ENCODE measurements at places on chromosomes 7 and 10.

DNA sequence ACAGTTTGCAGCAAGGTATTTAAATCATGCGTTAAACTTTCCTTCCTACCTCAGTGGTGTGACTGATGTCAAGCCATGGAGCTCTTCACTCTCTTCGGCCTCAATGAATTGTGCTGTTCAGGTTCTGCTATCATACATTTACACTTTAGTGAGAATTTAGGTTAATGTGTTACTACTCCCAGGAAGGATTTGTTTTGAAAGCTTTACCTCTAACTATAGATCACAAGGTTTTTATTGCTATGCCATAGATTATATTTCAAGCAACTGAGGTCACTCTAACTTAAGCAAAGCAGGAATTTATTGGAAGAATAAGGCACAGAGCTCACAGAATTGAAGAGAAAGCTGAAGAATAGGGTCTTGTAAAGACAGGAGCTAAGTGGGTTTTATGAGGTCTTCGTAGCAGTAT is 11.0 kb upstream of the ADD3 start:
- DNase-seq = no peak

- no peak for DNase-seq
Observed at GRCh38 chr7:142030848-142031247, 35.2 kb downstream of the MGAM start.

- DNase-seq = no peak
Observed at GRCh38 chr7:113142385-113143119, 24.2 kb upstream of the SMIM30 start.

DNA sequence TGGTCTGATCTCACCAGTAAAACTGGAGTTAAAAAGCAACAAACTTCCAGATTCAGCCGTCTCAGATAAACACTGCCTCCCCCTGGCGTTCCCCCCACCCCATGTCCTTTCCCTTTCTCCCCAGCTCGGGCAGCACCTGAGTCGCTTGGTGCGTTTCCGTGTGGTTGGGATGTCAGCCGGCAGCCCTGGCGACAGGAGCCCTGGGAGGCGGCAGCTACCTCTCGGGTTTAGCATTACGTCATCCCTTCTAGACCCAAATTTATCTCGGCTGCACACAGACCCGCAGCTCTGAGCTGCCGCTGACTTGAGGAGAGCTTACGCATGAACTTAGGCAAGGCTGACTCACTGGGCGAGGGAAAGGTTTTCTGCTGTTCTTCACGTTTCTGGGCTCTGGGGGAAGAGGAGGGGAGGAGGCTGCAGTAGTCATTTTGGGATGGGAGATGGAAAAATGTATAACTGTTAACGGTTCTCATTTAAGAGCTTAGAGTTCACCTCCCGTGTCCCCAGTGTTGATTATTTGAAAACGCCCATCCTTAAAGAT is 14.4 kb downstream of the MXI1 start:
- DNase-seq = peak; percentile 55

GRCh38 chr10:47179291-47179647 is 120.7 kb upstream of the GDF10 start:
- no peak for DNase-seq

- DNase-seq = peak; percentile 5
Observed at GRCh38 chr7:39414224-39415035, 151.8 kb upstream of the YAE1 start.

DNA sequence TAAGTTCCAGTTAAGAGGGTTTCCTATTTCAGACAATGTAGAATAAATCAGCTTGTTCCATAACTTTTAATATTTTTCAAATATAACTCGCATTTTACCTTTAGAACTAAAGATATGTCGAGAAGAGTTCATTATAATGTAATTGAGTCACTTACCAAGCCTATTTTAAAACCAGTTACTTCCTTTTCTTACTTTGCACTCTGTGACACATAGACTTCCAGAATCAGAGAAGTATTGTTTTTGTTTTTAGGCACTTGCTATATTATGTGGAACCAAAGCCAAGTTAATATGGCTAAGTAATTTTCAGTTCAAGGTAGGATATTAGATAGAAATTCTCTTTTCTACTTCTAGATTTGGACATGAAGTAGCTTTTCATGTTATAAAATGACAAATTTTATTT is 182.7 kb upstream of the PRPS1L1 start:
- no peak for DNase-seq

DNA sequence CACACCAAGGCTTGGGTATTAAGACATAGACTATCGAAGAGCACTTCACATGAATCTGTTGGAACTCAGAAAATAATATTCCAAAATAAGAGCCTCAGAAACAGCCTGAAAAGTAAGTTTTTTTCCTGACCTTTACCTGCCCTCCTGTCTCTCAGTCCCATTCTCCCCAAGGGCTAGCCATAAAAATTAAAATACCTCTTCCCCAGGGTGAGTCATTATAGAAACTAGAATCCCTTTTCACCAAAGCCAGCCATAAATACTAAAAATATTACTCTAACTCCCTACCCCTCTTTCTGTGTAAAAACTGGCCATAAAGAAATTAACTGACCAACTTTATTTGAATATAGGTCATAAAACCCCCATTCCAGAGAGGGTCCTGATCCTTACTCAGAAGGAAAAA is 87.9 kb upstream of the TMEM106B start:
- no peak for DNase-seq

GRCh38 chr7:150322114-150322832 is 882 bp upstream of the LRRC61 start:
- DNase-seq = no peak

- no peak for DNase-seq
Observed at GRCh38 chr7:51023547-51023946, 240.9 kb upstream of the GRB10 start.

DNA sequence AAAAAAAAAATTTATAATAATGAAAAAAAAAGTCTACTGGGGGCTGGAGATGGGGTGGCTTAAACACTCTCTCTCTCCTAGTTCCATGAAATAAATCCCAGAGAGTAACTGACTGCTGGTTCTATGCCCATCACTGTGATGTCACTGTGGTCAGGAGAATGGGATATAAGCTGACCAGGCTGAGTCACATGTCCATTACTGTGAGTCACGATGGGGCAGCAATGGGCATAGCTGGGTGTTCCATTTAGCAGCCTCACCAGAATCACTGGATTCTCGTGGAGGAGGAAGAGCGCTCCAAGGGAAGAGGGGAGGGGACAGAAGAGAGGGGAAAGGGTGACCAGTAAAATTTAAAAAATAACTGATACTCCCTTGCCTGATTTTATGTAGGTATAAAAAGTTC is 37.1 kb downstream of the MASTL start:
- no peak for DNase-seq

- no peak for DNase-seq
Observed at GRCh38 chr7:70416347-70416985, 715.5 kb upstream of the GALNT17 start.

DNA sequence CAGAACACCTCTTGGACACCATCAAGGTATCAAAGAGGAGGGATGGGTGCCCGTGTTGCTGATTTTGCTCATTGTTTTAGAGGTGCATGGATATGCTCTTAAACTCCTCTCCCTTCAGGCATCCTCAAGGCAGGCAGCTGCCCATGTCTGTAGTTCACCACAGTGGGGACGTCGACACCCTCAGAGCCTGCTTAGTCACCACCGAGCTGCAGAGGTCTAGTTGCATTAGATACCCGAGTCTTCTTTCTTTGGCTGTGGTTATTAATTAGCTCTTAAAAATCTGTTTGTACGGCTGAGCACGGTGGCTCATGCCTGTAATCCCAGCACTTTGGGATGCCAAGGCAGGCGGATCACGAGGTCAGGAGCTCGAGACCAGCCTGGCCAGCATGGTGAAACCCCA is 24.7 kb upstream of the TSPAN13 start:
- DNase-seq = no peak

- DNase-seq = no peak
Observed at GRCh38 chr7:142642316-142642715, 107.0 kb upstream of the PRSS1 start.

DNA sequence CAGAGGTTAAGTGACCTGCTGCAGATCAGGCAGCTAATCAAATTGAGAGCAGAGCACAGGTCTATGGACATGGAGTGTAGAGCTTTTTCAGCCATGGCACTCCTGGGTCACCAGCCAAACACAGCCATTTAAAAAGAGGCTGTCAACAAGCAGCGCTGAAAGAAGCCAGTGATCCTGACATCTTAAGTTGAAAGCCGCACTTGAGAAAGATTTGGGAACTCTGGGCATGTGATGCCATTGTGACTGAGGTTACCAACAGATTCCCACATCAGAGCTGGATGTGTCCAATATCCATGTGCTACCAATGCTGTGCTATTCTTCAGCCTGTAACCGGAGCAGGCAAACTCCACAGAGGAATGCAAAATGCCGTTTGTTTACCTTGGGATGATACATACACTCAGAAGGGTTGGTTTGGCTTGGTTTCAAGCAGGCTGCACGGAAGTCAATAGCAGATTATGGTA is 56.2 kb upstream of the ABLIM1 start:
- DNase-seq = no peak

DNA sequence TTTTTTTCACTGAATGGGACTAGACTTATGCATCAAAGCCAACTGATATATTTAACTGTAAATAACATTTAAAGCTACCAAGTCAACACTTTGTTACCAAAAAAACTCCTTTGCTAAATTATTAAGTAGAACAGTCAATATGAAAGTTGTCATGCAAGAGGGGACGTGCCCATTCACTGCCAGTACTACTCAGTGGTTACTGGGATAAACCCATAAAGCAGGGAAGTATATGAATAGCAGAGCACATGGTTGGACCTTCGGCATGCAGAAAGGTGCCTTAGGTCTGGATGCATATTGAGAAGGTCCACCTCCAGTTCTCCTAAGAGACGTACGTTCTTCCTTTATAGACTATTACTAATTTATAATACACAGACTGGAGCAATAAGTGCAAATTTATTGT is 120.1 kb downstream of the SVOPL start:
- DNase-seq = no peak

DNA sequence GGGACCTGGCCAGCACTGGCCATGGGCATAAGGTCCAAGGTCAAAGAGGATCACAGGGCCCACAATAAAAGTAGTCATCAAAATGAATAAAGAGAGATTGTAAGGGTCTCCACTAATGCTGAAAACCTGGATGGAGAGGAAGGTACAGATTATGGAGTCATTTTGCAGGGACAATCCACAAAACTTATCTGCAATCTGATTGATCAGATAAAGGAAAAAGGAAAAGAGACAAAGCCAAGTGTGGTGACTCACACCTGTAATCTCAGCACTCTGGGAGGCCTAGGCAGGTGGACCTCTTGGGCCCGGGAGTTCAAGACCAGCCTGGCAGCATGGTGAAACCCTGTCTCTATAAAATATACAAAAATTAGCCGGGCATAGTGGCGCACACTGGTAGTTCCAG is 174.0 kb downstream of the NPSR1 start:
- no peak for DNase-seq

GRCh38 chr10:27391325-27391724 is 112.8 kb upstream of the RAB18 start:
- DNase-seq = no peak

- DNase-seq = peak; percentile 14
Observed at GRCh38 chr7:151992375-151992774, 33.1 kb upstream of the GALNT11 start.

GRCh38 chr7:47967123-47967522 is 12.3 kb downstream of the HUS1 start:
- no peak for DNase-seq

DNA sequence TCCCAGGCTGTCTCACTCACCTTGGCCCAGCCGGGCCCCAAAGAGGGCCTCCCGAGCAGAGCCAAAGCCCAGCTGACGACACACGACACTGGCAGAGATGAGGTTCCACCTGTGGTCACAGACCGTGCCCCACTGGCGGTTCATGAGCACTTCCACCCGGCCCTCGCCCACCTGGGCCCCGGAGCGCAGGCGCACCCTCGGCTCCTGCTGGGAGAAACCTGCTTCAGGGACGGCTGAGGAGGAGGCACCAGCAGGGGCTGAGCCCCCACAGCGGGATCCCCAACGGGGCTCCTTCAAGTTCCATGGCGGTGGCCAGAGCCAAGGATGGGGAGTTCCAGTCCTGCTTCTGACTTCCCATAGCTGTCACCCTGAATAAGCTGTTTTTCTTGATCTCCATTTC is 10.0 kb downstream of the LOXL4 start:
- DNase-seq = no peak

DNA sequence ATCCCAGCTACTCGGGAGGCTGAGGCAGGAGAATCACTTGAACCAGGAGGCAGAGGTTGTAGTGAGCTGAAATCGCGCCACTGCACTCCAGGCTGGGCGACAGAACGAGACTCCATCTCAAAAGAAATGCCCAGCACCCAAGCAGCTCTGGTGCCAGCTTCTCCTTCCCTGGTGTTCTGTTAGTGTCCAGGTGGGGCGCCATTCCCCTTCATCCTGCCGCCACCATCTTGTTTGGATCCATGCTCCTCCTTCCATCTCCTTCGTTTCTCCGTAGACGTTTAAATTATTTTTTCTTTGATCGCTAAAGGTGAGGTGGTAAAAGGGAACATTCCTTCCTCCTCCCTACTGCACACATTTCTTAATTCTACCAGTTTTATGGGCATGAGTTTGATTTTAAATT is 30.3 kb downstream of the PROSER2 start:
- no peak for DNase-seq

- no peak for DNase-seq
Observed at GRCh38 chr7:5442757-5443305, 19.2 kb upstream of the TNRC18 start.

- DNase-seq = no peak
Observed at GRCh38 chr10:6980353-6980752, 400.3 kb upstream of the PRKCQ start.

DNA sequence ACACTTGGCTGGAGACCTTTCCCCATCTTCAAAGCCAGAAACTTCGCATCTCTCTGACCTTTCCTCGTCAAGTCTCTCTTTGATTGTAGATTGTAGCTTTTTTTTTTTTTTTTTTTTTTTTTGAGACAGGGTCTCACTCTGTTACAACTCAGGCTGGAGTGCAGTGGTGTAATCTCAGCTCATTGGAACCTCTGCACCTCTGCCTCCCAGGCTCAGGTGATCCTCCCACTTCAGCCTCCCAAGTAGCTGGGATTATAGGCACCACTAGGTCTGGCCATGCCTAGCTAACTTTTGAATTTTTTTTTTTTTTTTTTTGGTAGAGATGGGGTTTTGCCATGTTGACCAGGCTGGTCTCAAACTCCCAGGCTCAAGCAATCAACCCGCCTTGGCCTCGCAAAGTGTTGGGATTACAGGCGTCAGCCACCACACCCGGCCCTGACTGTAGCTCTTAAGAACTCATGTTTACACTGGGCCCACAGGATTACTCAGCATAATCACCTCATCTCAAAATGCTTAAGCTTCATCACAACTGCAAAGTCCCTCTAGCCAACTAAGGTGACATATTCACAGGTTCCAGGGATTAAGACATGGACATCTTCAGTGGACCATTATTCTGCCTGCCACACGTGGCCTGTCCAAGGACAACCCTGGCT is 11.7 kb downstream of the POLL start:
- DNase-seq = no peak

DNA sequence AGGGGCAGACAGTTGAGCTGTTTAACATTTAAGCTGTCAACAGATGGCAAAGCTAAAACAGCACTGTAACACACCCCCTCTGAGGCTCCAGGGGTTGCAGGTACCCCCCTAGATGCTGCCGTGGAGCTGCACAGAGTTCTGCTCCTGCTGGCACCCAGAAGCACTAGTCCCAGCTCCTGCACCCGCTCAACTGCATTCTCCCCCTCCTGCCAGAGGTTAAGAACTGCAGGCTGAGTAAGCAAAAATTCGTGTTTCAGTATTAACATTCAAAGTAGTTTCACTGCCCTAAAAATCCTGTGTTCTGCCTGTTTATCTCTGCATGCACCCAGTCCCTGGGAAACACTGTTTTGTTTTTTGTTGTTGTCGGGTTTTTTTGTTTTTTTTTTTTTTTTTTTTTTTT is 790.8 kb upstream of the KCND2 start:
- no peak for DNase-seq

Data from activated T-cell treated with anti-CD3 and anti-CD28 coated beads for 1 hour (primary cell).